Natural killer cell (primary cell): ENCODE measurements at places on chromosomes 16 and 17. TPM values are rescaled to one million over a fixed set of nuclear protein-coding genes. Genes with fewer than 3 reads are reported as not detected.

DNA sequence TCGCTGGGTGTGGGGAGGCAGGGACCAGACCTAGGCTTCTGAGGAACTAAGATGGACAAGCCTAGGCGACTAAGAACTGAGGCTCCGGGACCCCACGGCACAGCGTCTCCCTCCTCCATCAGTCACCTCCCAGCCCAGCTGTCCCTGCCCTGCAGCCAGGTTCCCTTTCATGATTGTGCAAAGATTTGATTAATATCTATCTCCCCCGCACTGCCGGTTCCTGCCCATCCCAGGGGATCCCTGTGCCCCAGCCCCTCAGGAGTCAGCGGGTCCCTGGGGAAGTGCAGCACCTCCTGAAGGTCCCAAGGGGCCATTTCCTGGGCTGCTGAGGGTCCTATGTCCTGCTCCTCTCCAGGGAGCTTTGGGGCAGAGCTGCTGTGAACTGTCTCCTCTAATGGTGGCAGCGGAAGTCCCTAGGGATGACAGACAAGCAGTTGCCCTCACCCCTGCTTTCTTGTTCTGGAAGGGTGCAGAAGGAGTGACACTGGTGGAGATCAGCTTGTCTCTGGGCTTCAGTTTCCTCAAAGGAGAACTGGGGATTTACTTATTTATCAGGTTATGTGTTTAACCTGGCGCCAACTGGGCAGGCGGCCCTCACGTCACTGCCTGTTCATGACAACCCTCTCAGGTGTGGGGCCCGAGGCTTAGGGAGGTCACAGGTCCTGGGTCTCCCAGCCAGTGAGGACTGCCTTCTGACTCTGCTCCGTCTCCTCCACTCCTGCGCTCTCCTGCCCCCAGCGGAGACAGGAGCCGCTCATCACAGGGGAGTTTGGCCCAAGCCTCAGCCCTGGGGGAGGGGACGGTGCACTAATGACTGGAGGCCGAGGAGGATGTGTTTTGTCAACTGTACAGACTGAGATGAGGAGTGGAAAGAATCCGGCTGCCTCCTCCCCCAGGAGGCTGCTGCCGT lies 1.9 kb upstream of the C16orf74 start:
- no peak for DNase-seq

DNA sequence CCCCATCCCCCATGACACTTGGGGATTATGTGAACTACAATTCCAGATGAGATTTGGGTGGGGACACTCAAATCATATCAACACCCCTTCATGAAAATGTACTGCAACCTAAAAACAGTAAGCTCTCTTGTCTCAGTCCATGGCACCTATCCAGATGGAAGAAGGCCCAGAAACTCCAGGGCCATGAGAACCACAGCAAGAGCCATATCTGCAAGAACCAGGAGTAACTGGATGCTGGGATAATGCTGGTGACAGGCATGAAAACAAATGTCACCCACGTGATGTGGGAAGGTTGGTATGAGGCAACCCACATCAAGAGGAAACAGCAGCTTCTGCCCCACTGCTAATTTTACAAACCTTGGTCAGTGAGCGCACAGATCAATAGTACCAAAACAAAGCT lies 400.1 kb upstream of the ERCC4 start:
- no peak for DNase-seq

The VASN gene
- 0.93 TPM for total RNA-seq

DNA sequence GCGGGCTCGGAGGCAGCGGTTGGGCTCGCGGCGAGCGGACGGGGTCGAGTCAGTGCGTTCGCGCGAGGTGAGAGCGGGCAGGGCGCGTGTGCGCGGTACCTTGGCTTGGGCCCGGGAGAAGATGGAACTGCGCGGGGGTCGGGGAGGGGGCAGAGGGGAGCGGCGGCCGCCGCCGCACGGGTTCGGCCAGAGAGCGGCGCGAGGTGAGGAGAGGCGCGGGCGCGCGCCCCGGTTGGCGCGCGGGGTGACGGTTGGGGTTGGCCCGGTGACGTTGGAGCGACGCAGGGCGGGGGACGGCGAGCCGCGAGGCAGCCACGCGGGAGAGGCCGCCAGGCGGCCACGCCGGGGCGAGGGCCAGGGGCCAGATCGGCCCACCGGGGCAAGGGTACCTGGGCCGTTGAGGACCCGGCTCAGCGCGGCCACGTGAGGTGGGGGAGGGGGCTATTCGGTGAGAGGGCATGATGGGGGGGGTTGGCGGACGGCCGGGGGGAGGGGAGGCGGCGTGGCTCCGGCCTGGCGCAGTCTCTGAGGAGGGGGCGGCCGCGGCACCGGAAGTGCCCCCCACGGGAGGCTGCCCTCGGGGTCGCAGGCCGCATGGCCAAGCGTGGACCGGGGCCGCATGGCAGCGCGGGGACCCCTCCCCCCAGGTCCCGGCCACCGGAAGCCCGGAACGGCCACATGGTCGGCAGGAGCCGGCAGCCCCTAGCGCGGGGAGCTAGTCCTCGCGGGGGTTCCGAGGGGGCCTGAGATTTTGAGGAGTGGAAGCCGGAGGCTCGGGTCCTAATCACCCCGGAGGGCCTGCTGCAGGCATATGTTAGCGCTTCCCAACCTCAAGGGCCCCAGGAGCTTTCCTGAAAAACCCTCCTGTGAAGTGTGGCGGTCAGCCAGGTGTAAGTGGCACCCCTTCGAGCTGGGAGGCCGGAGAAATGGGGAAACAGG lies 527 bp downstream of the EIF5A start:
- DNase-seq: peak; percentile 59

DNA sequence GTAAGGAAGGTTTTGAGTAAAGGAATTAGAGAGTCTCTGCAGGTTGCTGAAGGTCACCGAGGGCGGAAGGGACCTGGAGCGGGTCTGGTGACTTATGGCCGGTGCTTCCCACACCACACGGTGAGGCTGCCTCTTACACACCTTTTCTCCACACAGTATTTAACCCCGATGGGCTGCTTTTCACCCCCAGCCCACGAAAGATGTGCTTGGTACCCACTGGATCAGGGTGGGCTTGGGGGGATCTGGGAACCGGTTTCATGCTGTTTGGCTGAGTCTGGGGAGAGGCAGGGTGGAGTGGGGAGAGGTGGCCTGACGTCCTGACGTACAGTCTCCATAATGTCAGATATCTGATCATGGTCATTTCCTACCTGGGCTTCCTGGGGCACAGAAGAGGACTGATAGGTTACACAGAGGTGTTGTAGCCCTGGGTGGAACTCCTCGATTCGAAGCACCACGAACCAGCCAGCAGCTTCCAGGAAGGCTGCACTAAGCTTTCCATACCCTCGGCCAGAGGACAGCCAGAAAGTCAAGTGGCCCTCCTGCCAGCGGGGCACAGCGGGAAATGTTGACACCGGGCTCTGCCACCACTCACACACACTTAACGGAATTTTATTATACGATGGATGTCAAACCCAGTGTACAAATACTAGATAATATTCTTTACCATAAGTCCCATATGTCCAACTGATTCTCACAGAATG lies 34.0 kb downstream of the OR1D5 start:
- no peak for DNase-seq

The CFAP97D1 gene
- not detected for total RNA-seq

The RABEP2 gene
- 60.1 TPM for total RNA-seq

DNA sequence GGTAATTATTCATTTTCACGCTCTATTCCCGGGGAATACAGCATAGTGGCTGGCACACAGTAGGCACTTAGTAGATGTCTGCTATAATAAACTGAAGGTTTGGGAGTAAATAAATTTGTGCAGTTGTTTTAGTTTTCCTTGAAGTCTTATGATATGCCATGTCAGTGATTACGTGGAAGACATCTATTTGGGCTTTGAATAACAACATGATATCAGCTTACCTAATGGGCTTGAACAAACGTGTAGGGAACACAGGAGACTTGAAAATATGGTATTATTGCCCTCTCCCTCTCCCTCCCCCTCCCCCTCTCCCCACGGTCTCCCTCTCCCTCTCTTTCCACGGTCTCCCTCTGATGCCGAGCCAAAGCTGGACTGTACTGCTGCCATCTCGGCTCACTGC lies 36.3 kb upstream of the NETO2 start:
- DNase-seq: no peak

DNA sequence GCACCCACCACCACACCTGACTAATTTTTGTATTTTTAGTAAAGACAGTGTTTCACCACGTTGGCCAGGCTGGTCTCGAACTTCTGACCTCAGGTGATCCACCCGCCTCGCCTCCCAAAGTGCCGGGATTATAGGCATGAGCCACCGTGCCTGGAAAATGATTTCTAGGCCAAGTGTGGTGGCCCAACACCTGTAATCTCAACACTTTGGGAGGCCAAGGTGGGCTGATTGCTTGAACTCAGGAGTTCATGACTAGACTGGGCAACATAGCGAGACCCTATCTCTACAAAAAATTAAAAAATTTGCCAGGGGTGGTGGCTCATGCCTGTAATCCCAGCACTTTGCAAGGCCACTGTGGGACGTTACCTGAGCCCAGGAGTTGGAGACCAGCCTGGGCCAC lies 11.0 kb upstream of the BAIAP3 start:
- no peak for DNase-seq

The VAT1L gene
- total RNA-seq: not detected
